ENCODE measurements at places on chromosomes 1 and 21.

- DNase-seq: no peak
Observed at GRCh38 chr1:54597455-54598030, 25.8 kb downstream of the FAM151A start.

DNA sequence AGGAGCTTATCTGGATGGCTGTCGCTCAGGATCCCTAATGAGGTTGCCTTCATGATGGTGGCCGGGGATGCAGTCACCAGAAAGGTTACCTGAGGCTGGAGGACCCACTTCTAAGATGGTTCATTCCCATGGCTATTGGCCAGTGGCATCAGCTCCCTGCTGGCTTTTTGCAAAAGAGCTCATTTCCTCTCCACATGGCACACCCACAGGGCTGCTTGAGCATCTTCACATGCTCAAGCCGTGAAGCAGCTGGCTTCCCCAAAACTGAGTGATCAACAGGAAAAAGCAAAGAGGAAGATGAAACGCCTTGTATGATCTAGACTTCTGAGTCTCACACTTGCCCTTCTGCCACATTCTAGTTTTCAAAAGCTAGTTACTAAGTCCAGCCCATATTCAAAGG, 124.6 kb upstream of the CXADR start:
- no peak for DNase-seq

DNA sequence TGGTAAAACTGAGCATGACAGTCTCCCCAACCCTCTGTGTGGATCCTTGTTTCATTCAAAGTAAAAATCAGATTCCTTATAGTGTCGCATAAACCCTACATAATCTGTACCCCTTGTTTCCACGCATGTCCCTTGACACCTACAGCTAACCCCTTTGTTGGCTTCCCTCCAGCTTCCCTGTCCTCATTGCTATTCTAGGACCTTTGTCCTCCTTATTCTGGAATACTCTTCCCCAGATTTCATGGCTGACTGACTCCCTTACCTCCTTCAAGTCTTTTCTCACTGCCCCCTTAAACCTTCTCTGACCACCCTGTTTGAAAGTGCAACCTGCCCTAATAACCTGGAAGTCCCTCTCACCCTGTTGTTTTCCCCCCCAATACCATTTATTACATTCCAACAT, 4.0 kb downstream of the RNF11 start:
- DNase-seq: no peak

- no peak for DNase-seq
Observed at GRCh38 chr1:54314696-54315095, 91.5 kb downstream of the SSBP3 start.

DNA sequence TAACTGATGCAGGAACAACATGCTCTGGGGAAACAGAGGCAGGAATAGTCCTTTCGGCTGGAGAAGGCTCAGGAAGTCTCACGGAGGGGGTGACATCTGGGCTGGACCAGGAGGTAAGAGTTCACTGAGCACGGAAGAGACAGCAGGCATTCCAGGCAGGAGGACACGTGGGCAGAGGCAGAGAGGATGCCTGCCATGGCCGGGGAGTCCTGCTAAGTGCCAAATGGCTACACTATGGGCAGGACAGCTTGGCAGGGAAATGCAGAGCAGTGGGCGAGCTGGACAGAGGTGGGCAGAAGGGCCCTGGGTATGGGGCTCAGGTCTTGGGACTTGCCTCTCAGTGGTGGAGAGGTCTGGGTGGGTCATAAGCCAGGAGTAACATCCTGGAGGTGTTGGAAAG, 17.6 kb downstream of the ALDH4A1 start:
- no peak for DNase-seq

GRCh38 chr1:55284856-55285255, 69.7 kb upstream of the USP24 start:
- DNase-seq: peak; percentile 67

GRCh38 chr21:38619992-38620479, 121.8 kb upstream of the ERG start:
- DNase-seq: peak; percentile 69

DNA sequence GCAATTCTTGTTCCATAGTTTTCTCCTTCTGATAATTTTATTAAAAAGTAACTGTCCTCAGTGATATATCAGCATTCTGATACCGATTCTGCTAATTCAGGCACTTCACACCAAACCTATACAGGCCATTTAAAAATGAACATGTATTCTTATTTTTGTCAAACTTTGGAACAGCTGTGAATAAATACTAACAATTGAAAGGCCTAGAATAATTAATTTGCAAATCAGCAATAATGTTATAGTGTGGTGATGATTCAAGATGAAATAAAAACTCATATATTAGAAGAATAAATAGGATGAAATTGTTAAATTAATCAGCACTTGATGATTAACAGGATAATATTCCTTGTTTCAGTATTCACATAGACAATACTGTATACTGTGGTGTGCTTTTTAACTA, 9.9 kb downstream of the CDKN2C start:
- DNase-seq: no peak

DNA sequence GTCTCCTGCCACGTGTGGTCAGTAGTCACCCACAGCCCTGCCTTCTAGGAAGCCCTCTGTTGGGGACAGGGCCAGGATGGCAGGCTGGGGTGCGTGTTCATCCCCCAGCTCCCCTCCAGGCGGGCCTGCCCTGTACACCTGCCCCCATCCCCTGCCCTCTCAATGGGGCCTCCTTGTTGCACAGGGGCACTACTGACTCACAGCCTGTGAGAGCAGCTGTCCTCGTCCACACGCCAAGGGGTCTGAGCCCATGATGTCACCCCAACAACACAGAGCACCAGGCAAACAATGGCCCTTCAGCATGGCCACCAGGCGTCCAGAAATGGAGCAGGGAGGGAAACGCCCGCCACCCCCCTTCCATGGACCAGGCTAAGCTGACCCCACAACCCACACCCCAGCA, 64.3 kb downstream of the ARHGEF16 start:
- no peak for DNase-seq

GRCh38 chr1:57901208-57901919, 477.5 kb upstream of the DAB1 start:
- DNase-seq: no peak

- no peak for DNase-seq
Observed at GRCh38 chr1:101316256-101316655, 79.4 kb downstream of the S1PR1 start.

DNA sequence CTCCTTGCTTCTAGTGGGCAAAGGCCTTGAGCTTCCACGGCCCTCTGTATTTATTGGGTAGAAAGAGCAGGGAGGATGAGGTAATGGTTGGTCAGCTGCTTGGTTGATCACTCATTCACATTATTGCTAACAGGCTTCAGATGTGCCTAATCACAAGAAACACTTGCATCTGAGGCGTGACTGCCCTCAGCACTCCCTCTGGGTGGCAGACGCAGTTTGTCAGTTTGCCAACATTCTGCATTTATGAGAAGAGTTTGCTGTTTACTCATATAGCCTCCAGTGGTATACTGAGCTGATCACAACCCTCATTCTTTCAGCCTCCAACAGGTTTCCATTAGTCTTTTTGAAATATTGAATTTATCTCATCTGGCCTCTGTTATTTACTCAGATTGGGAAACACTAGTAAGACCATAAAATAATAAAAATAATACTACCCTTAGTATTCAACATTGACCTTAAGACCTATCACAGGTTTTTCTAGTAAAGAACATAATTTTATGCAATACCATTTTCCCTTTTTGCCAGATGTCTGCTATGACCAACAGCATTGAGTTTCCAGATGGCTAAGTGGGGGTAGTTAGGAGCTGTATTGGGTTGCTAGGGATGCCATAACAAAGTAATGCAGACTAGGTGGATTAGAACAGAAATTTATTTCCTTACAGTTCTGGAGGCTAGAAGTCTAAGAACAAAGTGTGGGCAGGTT, 53.3 kb downstream of the PTGFR start:
- peak; percentile 34 for DNase-seq

DNA sequence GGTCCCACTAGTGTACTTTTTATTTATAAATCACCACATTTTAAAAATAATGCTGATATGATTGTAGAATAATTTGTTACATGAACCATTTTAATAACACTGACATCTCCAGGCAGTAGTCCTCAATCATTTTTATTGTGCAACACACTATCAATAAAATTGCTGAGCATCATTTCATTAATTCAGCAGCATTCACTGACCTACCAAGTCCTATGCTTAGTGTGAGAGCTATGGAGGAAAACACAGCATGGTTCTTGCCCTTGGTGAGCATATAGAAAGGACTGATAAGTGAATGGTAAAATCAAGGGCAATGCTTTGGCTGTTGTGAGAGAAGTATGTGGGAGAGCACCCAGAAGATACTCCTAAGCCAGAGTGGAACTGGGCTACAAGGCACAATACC, 119.7 kb downstream of the KCNT2 start:
- DNase-seq: no peak

GRCh38 chr1:174726880-174727585, 272.7 kb upstream of the CACYBP start:
- no peak for DNase-seq

- peak; percentile 85 for DNase-seq
Observed at GRCh38 chr1:197838836-197839235, 63.6 kb upstream of the DENND1B start.

- DNase-seq: no peak
Observed at GRCh38 chr1:171803461-171804022, 22.1 kb downstream of the METTL13 start.

DNA sequence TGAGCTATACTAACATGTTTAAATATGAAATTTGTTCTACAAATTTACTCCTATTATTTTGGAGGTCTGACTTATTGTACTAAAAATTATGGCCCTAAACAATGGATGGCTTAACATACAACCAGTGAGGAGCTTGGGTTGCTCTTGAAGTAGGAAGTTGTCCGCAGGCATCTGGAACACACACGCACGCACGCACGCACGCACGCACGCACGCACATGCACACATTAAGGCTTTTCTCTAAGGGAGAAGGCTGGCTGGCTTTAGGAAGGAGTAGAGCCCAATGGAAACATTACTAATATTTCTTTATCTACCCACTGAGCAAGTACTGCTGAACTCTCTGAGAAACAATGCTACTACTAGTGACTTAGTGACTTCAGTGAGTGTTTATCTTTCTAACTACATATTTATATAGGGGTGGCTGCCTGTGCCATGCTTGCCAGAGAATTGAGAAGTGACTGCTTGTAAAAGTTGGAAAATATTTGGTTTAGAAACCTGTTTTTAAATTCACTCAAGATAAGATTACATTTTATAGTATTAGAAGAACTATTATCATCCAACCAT, 16.2 kb upstream of the ARHGAP29 start:
- DNase-seq: no peak

DNA sequence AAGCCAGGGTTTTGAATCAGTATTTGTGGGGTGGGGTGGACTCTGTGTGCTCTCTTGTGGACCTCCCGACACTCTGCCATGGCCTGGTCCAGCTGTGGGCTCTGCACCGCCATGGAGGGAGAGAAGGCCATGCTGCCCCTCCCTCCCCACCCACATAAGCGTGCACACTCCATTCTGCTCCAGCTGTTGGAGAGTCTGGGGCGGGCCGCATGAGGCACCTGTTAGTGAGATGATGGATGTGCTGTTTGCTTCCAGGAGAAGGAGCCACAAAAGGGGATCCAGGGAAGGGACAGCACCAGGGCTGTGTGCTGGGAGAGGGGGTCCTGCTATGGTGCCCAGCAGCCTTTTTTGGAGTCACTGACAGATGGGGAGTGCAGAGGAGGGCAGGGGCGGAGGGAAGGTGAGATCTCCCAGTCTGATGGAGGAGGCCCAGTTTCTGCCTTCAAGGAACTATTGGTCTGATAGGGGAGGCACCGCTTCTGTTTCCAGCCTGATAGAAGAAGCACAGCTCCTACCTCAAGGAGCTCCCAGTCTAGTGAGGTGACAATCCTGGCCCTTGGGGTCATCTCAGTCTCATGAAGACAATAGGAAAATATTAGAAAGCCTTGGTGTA, 101.5 kb downstream of the ACTL8 start:
- no peak for DNase-seq

GRCh38 chr1:18866846-18867245, 7.4 kb upstream of the TAS1R2 start:
- DNase-seq: no peak

GRCh38 chr1:53558739-53559315, 99.6 kb downstream of the DMRTB1 start:
- no peak for DNase-seq

- DNase-seq: no peak
Observed at GRCh38 chr1:227959325-227959860, 11.7 kb upstream of the WNT9A start.

Data from MCF 10A (cell line).